ENCODE measurements at places on chromosomes 1 and 21.

GRCh38 chr1:96253246-96254035 lies 468.1 kb upstream of the PTBP2 start:
- DNase-seq, result no peak

- DNase-seq, result no peak
Measured at GRCh38 chr1:19338323-19338762, 26.2 kb downstream of the SLC66A1 start.

- no peak for DNase-seq
Measured at GRCh38 chr1:160403244-160403643, 2.9 kb downstream of the VANGL2 start.

- DNase-seq, result no peak
Measured at GRCh38 chr1:157025856-157026255, 19.7 kb downstream of the ARHGEF11 start.

DNA sequence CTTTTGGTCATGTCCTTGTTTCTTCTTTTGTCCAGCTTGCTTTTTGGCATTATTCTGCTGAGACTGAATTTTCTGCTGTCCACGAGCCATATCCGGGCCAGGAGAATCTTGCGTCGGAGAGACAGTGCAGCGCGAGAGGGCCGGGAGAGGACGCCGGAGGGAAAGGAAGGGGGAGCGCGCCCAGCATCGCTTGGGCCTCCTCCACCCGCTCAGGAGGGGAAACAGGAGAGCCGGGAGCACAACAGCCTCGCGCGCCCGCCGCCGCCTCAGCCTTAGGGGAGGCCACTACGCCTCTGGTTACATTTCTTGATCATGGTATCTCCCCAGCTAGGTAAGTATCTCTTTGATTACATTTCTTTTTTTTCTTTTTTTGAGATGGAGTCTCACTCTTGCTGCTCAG lies 7.4 kb upstream of the DEGS1 start:
- no peak for DNase-seq

DNA sequence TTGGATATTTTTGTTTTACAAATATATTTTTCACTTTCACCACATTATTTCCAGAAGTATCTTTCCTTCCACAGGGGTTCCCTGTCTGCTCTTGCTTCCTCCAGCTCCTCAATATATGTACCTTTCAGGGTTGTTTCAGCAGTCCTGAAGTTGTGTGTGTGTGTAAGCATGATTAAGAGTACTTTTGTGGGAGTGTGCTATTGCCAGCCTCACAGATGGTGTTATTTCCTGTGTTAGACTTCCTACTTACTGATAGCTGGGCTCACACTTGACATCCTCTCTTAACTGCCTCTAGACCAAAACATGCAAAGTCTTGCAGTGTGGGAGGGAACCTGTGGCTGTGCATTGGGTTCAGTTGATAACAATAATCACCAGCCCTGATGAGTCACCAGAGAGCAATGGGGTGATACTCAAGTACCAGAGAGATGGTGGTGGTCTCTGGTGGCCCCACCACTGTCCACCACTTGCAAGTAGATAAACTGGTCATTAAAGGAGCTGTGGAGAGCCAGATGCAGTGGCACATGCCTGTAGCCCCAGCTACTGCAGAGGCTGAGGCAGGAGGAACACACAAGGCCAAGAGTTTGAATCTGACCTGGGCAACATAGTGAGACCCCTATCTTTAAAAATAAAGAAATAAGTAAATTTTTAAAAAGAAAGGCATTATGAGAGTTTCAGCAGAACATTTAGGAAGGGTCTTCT lies 126.7 kb downstream of the NR5A2 start:
- DNase-seq, result peak; percentile 28

DNA sequence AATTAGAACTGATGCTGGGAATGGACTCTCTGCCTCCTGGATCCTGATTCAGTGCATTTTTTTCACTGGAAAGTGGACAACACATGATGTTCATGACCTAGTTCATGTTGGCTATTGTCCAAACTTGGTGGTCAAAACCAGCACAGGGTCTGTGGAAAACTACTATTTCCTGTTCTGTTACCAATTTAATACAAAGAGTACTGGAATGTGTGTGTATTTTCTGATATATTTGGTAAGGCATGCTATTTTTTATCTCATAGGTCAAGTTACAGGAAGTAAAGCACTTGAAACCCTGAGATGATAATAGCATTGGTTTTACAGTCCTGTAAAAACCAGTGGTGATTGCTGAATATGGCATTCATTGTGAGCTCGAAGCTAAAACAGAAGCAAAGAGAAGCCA lies 89.9 kb downstream of the SGIP1 start:
- DNase-seq, result no peak

DNA sequence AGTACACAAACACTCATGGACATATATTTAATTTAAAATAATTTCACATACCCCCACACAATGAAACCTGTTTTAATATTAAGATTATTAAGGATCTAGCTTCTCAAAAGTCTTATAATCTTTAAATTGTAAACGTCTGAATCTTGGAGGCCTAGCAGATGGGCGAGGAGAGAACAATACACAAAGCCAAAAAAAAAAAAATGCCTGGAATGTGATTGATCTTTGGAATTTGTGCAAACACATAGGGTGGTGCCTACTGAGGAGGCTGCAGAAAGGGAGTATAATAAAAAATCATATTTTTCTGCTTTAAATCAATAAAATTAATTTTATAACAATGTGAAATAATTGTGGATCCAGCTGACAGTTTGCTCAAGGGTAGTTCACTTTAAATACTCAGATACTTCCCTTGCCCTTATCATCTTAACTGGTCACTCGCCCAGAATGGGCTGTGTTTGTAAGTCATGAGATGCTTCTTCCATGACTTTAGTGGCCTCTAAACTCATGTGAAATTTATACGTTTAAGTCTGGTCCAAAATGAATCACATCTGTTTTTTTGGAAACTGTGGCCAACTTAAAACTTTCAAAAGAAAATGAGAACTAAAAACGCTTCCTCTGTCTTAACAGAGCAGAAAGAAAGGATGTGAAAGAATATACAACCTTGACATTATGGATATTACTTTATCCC lies 802.8 kb upstream of the CXADR start:
- DNase-seq, result no peak

- DNase-seq, result no peak
Measured at GRCh38 chr1:85325920-85326319, 49.5 kb upstream of the BCL10 start.

GRCh38 chr1:41305576-41306363 lies 55.5 kb upstream of the FOXO6 start:
- DNase-seq, result no peak

- DNase-seq, result no peak
Measured at GRCh38 chr21:42079008-42079938, 8.2 kb downstream of the UMODL1 start.

- no peak for DNase-seq
Measured at GRCh38 chr1:61207416-61207815, 125.1 kb downstream of the NFIA start.

DNA sequence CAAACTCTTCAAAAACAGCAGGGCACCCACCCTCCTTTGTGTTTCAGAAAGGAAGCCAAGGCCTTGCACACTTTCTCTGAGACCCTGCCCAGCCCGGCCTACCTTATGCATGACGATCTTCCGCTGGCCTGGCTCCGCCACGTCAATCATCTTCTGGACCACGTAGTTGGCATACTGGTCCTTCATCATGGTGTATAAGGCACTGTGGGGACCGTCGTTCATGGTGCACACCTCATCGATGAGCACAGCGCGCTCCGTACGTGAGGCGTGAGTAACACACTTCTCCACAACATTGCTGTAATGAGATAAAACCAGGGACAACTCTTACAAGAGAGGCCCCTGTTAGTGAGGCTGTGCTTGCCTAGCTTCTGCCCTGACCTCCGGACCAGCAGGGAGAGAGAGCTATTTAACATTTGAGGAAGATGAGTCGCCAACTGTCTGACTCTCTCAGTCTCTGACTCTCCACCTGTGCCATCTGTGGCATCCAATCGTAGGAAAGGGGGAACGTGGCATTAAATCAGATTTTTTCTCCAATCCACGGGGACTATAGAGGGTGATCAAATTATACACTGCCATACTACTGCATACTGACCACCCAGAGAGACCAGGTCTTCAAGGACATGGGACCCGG lies 28.1 kb upstream of the SDC3 start:
- no peak for DNase-seq

DNA sequence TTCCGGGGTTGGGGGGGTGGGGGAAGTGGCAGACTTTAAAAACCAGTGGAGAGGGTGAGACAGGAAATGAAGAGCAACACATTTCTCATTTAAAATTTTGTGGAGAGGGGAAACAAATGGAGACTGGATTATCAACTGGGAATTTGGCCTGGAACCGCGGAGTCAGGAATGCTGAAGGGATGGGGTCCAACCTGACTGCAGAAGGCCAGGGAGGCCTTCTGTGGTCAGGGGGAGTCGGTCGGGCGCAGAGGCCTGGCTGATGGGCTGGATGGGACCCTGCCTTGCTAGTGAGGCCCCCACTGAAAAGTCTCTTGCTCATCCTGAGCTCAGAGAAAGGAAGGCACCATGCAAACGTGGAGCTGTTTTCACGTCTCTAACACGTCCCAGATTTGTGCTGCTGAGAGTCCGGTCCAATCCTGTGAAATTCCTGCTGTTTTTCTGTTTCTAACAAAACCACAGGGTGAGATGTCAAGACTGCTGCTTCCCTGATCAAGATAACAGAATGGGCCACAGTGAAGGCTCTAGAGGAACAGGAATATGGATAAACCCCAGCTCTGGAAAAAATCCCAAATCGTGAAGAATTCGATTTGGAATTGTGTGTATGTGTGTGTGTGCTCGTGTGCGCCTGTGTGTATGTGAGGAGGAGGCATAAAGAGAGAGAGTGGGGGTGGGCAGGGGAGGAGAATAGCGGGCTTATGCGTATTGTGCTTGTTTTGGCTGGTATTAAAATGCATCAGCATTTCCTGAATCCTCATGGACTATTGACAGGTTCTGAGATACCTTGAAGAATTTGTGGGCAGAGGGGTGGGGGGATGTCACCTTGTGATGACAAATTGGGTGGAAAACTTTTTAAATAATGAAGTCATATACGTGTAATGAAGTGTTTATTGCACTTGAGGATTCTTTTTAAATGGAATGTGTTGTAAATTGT lies 117.4 kb downstream of the NGF start:
- DNase-seq, result no peak
